Naive B cell (primary cell): ENCODE measurements at places on chromosomes 5 and 9.

GRCh38 chr9:7363777-7364477, 435.7 kb downstream of the DMAC1 start:
- no peak for DNase-seq

DNA sequence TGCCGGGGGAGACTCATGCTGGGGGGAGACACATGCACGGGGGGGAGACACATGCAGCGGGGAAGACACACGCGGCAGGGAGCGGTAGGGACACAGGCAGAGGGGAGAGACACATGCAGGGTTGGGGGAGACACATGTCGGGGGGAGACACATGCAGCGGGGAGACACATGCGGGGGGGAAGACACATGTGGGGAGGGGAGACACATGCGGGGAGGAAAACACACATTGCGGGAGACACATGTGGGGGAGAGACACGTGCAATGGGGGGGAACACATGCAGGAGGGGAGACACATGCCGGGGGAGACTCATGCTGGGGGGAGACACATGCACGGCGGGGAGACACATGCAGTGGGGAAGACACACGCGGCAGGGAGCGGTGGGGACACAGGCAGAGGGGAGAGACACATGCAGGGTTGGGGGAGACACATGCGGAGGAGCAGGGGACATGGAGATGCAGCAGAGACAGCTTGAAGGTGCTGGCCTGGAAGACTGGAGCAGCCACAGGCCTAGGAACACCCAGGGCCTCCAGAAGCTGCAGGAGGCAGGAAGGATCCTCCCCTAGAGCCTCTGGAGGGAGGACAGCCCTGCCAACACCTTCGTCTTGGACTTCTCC, 20.3 kb upstream of the OLFM1 start:
- no peak for DNase-seq

DNA sequence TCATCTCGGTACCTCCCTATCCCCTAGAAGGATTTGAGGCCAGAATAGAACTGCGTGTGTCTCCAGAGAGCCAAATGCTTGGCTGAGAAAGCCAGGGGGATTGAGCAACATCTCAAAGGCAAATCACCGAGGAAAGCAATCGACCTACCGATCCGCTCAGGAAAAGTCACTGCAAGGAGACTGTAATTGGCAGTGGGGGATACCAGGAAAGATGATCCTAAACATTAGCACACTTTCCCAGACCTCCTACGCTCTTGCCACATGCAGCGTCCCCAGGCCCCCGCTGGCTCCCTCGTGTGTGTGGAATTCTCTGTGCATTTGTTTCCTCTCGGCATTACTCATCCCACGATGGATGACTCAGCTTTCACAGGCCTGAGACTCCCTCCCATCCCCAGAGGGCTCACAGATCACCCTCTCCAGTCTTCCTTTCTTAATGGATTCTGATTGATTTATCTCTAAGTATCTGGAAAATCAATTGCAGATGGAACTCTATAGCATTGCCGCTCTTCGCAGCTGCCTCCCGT, 82.2 kb upstream of the ICE1 start:
- DNase-seq: no peak

- no peak for DNase-seq
Observed at GRCh38 chr5:97820138-97820537, 637.1 kb upstream of the RIOK2 start.

GRCh38 chr5:61286446-61287132, 45.5 kb upstream of the ZSWIM6 start:
- no peak for DNase-seq

DNA sequence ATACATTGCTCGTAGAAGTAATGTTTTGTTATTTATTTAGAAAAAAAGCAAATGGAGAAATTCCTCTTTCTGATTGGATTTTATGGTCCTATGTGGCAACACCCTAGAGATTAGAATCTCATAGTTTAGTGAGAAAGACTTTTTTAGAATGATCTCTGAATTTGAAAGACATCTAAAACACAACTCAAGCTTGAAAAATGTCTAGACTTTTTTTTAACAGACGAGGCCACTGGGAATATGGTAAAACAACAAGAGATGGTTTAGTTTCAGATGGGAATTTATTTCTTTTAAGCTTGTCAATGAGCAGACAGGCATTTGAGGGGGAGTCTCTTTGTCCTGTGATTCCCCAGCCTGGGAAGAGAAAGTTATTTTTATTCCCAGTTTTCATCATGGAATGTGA, 122.1 kb downstream of the NTRK2 start:
- no peak for DNase-seq

DNA sequence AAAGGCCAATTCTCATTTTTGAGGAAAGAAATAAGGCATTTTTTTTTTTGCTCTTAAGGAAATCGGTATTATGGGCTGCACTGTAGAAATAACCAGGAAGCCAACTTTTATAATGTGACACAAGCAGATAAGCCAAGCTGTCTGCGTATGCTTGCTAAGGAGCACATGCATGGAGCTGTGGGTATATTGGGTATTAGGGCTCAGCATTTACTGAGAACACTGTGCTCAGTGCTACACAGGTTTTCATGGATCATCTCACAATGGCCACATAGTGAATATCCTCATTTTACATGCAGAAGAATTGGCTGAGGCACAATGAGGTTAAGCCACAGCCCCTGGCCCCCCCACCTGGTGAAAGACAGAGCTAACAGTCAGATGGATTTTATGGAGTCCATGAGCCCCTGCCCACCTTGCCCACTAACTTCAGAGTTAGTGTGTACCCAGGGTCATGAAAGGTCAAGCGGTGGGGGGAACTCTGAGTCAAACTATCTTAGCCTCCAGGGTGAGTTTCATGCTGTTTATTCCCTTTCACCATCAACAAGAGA, 204.8 kb downstream of the SPATA31A6 start:
- DNase-seq: no peak

DNA sequence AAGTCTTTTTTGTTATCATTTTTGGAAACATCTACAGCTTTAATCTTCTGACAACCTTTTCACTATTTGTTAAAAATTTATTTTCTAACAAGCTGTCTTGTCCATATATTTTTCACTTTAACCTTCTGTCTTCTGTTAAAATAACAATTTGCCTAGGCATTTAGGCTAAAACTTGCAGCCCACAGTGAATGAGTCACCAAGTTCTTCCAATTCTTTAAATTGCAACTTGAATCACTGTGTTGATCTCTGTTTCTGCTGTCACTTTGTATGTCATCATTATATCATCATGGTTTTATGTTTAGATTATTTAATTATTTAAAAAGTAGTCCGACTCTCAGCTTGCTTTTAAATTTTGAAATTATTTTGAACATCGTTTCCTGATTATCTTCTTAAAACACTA, 473.8 kb upstream of the PTPRD start:
- DNase-seq: no peak

DNA sequence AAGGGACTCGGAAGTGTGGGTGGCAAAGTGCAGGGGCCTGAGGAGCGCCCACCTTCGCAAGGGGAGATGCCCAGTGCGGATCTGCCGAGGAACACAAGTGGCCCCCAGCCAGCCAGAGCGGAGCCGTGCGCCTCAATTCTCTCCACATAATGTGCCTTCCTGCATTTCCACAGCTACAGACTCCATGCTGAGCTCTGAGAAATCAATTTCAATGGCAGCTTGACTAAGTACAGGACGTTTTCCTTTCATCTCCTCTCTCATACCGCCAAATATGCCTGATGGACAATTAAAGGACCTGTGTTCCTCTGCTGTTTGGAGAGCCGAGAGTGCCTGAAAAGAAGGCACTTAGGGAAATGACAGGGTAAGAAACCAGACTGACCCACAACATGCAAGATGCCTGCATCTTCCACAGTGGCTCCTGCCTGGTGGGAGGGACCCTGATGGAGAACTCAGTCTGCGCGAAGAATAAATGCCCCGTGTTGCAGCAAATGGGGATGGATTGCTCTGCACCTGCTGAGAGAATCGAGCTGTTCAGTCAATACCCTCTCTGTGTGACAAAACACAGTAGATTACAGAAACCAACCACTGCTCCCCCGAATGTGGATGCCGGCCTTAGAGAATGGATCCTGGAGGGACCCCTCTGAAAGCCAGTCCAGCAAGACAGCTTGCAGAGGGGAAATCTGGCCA, 38.6 kb upstream of the OLFM1 start:
- no peak for DNase-seq

DNA sequence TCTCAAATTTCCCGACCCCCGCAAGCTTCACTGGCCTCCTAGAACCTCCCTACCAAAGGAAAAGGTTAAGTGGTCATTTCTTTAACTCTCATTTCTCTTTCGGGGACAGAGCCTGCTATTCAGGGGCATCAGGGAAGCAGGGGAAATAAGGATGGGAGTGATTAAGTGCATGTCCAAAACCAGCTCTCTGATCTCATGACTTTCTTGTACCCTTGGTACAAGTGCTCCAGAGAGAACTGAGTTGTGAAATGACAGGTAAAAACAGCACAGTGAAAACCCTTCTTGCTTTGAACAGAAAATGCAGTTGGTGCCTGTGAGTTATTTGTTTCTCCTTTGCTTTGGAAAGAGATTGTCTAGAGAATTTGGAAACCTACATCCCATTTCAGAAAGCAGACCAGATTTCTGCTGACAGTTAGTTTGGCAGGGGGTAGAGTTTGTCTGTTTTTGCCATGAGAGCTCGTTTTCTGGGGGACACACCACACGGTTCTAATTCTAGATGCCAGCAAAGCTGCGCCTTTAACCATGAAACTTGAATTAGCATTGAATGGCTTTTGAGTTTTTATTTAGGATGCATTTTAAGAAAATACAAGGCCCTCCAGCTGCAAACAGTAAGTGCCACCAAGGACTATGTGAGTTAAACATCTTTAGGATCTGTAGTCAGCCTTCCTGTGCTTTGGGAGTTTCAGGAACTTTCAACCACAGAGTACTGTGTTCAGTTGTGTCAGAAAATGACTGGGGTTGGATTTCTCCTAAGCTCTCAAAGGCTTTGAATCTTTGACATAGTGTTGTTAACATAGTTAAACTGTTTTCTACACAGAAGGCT, 161.7 kb upstream of the LHFPL2 start:
- DNase-seq: no peak

- no peak for DNase-seq
Observed at GRCh38 chr5:67842806-67843205, 372.8 kb upstream of the PIK3R1 start.

GRCh38 chr9:71648453-71648852, 119.9 kb downstream of the CEMIP2 start:
- no peak for DNase-seq

DNA sequence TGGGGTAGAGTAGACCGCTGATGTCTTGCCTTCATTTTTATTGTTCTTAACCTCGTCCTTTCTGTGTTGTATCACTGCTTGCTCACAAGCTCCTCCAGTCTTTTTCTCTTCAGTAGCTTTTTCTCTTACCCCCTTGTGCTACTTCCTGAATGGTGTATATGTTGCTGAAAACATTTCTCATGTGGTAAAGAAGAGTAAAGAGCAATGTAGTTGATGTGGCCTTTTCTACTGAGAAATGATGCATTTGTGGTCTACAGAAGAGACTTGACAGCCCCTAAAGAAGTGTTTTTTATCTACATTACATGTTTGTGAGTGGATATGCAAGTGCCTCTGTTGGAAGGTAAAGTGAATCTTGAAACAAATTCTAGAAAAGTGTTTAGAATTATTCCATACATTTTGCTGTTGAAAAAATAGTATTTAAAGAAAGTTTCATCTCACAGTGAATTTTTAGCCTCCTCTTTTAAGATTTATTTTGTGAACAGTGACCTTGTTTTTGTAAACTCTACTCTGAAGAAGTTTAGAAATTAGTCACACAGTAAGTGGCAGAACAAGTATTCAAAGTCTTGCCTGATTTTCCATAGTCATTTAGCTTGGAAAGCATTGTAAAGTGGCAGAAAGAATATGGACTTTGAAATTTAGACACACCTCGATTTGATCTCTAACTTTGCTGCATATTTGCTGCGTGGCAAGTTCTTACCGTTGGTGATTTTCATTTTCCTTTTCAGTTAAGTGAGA, 17.4 kb downstream of the CDC42SE2 start:
- no peak for DNase-seq

- no peak for DNase-seq
Observed at GRCh38 chr5:1442222-1443145, 2.8 kb downstream of the SLC6A3 start.

DNA sequence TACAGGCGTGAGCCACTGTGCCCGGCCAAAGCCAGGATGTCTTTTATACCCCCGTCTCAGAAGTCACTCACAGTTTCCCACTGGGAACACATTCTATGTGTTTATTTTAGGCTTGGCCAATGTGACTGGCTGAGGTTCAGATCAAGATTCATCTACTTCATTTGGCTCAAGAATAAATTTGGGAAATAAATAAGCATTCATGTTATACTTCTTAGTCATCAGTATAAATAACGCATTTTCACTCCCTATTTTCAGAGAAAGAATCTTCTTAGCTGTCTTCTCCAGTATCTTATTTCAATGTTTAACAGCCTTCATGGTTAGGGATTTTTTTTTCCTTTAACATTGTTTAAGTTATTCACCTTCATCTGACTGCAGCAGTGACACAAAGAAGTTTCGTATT, 11.8 kb downstream of the S100Z start:
- DNase-seq: no peak

- no peak for DNase-seq
Observed at GRCh38 chr5:3194684-3195083, 400.9 kb upstream of the IRX1 start.

DNA sequence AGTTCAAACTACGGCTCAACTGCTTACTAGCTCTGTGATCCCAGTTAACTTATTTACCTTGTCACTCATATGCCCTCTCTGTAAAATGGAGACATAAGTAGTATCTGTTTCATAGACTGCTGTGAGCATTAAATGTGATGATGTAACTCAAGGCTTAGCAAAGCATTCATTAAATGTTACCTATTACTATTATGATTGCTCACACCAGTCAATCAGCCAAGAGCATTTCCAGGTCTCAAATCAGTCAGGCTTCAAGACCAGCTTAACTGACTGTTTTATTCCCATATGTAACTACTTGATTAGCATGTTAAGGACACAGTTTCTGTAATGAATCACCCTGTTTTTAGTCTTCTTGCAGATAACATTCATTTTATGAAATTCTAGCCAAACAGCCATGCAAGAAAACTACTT, 413.3 kb downstream of the MLLT3 start:
- DNase-seq: no peak

DNA sequence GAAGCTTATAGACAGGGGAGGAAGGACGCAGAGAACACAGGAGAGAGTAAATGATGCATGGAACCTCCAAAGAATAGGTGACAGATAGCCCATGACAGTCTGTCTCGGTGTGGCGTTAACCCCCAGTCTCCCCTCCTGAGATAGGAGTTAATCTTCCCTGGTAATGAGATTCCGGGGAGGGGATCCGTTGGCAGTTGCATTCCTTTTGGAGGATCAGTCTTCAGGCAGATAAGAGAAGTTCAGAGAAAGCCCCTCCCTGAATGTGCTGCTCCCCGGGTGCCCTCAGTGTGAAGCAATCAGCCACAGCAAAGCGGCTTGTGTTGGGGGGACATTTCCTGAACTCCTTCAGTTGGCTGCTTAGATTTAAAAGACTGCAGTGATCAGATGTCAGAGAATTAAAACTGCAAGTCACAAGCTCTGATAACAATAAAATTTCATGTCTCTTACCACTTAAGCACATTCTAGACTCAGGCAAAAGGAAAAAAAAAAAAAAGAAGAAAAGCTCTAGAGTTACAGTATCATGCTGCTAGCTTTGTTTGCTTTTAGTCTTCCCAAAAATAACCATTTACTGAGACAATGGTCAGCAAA, 121.1 kb downstream of the EGFLAM start:
- no peak for DNase-seq
